Sigmoid colon (tissue), 7 donors: ENCODE measurements at places on chromosomes 2 and 18. TPM values are rescaled to one million over a fixed set of nuclear protein-coding genes. Genes with fewer than 3 reads are reported as not detected.

GRCh38 chr18:9808295-9809241 is 77.2 kb upstream of the TXNDC2 start:
- DNase-seq, result peak; percentile 86

- DNase-seq, result no peak
Observed at GRCh38 chr2:152114366-152114765, 15.5 kb upstream of the CACNB4 start.

GRCh38 chr18:59085126-59085794 is 54.4 kb upstream of the SEC11C start:
- no peak for DNase-seq

- no peak for DNase-seq
Observed at GRCh38 chr2:54042341-54042740, 71.5 kb upstream of the PSME4 start.

- DNase-seq, result no peak
Observed at GRCh38 chr2:237345411-237345810, 68.6 kb downstream of the COL6A3 start.

GRCh38 chr2:174974131-174974530 is 31.1 kb downstream of the CHN1 start:
- no peak for DNase-seq

DNA sequence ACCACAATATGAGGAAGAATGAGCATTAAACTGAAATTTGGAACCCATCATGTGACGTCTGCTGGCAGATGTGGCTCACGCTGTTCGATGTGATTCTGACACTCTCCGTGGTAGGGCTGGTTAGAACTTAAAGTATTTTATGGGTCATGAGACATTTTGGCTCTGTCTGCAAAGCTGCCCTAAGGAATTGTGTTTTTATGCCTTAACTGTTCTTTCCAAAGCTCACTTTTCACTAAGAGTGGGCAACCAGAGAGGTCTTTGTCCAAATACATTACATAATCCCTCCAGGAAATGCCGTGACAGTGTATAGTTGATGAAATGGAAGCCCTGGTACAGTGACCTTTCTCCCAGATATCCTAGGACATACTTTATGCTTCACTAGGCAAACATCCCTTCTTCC is 119.1 kb downstream of the AQP4 start:
- DNase-seq, result no peak

- DNase-seq, result no peak
Observed at GRCh38 chr2:37551783-37552182, 119.7 kb downstream of the CDC42EP3 start.

DNA sequence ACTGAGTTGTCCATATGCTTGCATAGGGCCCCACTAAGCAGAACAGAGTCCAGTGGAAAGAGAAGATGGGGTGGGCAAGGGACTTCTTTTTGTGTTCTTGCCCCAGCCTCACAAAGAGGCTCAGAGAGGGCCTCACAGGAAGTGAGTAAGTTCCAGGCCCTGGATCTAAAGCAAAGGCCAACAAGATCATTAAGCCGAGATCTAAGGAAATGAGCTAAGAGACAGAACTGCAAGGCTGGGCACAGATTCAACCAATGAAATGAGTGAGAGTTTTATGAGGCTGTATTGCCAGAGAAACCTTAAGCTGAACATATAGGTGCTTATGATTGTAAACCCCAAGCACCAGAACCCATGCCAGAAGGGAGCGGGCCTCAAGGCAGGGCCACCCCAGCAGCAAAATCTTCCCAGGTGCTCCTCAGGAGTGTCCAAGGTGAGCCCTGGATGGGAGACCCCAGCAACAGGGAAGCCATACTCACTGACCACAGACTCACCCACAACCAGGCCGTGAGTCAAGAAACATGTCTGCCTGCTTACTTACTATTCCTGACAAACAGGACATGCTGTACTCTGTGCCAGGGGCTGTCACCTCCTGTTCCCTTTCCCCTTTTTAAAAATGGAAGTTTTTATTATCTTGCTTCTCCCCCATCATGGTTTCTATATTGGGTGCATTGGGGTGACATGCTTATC is 40.2 kb downstream of the SLC14A1 start:
- DNase-seq, result no peak

DNA sequence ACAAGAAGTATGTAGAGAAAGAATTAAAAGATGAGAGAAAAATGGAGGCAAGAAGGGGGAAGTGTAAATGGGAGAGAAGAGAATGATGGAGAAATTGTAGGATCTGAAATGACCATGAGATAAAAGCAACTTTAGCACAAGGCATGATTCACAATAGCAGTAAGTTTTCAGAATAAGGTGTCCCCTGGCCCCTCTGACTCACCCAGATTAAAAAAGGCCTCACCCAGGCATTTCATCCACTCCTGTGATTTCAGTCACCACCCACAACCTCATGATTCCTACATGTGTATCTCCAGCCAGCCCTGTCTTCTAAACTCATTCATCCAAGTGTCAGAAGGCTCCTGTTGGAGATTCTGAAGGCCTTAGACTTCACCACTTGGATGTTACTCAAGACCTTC is 56.6 kb downstream of the SP100 start:
- no peak for DNase-seq

Gene GYPC
- polyA plus RNA-seq, result 18.0 TPM

Gene AOX1
- polyA plus RNA-seq, result 8.9 TPM

Gene TMEM17
- polyA plus RNA-seq, result not detected

Gene SULT1C4
- polyA plus RNA-seq, result not detected

Gene C2orf80
- polyA plus RNA-seq, result not detected

Gene TAF4B
- polyA plus RNA-seq, result 0.46 TPM

Gene OSR1
- polyA plus RNA-seq, result 6.2 TPM

Gene PROC
- 7.8 TPM for polyA plus RNA-seq

Gene CHAC2
- 8.1 TPM for polyA plus RNA-seq

Gene SLC14A1
- polyA plus RNA-seq, result 0.69 TPM

Gene GAREM1
- 11.8 TPM for polyA plus RNA-seq
